GM04503 (cell line): ENCODE measurements at places on chromosomes 6 and 20.

GRCh38 chr6:11364971-11365397 is 132.5 kb upstream of the NEDD9 start:
- DNase-seq: no peak

DNA sequence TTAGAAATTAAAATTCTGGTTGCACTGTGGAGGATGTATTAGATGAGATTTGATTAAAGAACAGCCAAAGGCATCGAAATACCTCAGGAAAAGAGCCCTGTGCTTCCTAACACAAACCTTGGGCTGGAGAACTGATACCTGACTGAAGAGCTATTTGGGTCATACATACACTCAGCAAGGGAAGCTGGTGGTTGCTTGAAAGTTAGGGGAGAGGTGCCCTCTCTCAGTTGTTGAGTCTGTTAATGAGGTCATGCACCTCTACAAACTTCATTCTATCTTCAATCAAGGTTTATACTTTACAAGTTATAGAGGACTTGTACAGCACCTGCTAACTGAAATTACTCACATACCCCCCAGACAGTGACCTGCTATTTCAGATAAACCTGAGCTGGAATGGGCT is 25.5 kb downstream of the FAM184A start:
- DNase-seq: no peak

GRCh38 chr6:128918886-128919285 is 35.9 kb downstream of the LAMA2 start:
- no peak for DNase-seq

GRCh38 chr20:62820208-62820961 is 3.5 kb downstream of the COL9A3 start:
- DNase-seq: no peak

DNA sequence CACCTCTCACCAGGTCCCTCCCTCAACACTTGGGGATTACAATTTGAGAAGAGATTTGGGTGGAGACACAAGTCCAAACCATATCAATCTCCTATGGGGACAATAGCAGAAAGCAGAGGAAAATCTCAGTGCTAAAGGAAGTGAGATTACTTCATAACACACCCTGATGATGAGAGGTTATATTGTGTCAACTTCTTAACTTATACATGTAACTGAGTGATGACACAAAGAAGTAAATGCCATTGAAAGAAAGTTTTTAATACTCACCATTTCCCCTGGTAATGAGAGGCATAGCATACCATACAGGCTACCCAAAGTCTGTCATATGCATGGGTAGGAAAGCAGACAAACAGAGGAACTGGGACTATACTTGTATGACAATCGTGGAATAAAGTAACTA is 137.2 kb downstream of the MMUT start:
- DNase-seq: peak; percentile 1

- DNase-seq: no peak
Measured at GRCh38 chr20:10761232-10761631, 87.4 kb upstream of the JAG1 start.

GRCh38 chr20:45872626-45873025 is 8.4 kb upstream of the ZSWIM1 start:
- DNase-seq: no peak

- DNase-seq: no peak
Measured at GRCh38 chr20:1901704-1902103, 6.5 kb downstream of the SIRPA start.

DNA sequence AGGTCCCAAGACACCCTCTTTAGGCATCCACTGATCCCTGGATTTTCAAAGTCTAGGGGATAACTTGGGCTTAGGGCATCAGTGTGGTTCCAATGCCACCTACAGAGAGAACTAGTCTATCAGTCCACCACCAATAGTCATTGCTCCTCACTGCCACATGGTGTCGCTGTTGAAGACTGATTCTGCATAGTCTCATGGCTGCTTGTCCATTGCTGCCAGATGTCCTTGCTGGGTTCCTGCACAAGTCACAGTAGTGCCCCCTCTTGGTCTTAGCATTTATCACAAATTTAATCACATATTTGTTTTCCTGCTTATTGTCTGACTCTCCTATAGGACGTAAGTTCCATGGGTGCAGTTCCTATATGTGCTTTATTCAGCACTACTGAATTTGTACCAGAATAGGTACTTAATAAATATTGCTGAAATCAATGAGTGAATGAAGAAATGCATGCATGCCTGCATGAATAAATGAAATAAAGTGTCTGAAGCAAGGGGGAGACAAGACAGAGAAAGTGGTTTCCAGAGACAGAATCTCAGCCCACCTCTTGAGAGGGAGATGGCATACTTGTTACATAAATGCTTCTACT is 45.9 kb upstream of the RALY start:
- no peak for DNase-seq

- no peak for DNase-seq
Measured at GRCh38 chr6:100372326-100373091, 92.2 kb downstream of the SIM1 start.

- no peak for DNase-seq
Measured at GRCh38 chr6:111718326-111718725, 112.6 kb upstream of the TRAF3IP2 start.

GRCh38 chr20:39775110-39775509 is 813.0 kb downstream of the DHX35 start:
- DNase-seq: peak; percentile 49

GRCh38 chr20:63530788-63531160 is 6.4 kb downstream of the PTK6 start:
- no peak for DNase-seq
